ENCODE measurements at places on chromosomes 4 and X. TPM values are rescaled to one million over a fixed set of nuclear protein-coding genes. Genes with fewer than 3 reads are reported as not detected.

DNA sequence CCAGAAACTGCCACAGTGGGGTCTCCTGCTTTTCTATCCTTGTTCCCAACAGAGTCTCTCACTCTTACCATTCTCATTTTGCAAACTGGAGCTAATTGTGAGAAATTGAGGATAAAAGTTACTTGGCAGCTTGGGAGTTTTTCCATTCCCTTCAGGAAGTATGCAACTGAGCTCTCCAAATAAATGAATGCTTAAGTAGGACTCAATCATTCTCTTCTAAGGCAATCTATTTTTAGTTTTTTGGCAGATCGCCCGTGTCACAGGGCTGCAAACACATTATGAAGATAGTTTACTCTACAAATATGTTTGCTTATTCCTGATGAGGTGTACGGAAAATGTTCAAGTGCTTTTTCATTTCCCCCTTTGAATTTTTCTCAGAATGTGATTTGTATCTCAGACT is 5.3 kb downstream of the ASB11 start:
- peak; percentile 45 for DNase-seq

SMS gene
- total RNA-seq: 20.2 TPM

PHEX gene
- 0.08 TPM for total RNA-seq

GRCh38 chrX:150084496-150085229 is 146.4 kb upstream of the EOLA2 start:
- no peak for DNase-seq

- DNase-seq: no peak
These were observed 60.4 kb downstream of the PJA1 start for GRCh38 chrX:69104756-69105434.

All from lower leg skin (tissue), 4 donors.